ENCODE measurements at places on chromosomes 1 and 21.

GRCh38 chr1:203600782-203601513, 25.7 kb upstream of the ATP2B4 start:
- no peak for DNase-seq

DNA sequence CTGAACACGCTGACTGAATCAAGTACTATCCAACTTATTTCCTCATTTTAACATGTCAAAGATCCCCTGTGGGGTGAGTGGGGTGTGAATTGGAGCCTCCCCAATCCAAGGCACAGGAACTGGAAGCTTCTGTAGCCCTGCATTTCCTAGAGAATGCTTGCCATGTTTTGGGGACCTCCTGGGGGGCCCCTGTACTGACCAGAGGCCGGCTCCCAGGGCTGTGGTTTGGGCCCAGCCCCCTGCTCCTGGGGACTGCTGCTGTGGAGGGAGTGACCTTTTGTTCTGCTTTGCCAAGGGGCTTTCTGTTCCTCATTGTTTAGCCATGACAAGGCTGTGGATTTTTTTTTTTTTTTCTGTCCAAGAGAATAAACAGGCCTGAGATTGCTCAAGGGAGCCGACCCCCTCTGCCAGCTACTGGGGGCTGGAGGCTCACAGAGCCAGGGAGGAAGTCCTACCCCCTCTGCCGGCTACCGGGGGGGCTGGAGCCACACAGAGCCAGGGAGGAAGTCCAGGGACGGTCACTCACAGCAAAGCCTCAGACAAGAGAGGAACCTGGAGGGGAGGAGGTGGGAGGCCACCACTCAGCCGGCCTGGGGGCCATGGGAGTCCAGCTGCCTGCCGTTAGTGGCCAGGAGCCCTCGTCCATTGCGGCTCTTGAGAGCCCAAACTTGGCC, 17.4 kb downstream of the TNFRSF1B start:
- DNase-seq, result peak; percentile 31

DNA sequence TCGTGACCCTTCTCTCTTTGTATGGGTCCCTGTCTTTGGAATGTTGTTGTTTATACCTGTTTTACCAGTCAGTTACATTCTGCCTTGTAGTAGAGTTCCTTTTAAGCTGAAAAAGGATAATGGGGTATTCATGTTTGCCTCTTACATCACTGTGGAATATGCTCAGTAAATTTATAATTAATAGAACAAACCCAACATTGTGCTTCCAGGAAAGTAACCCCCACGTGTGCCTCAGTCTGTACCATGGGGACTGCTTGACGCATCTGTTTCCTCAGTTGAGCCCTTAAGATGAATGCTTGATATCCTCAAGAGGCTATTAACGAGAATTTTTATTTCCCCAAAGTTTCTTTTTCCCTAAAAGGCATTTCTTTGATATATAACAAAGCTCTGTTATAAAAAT, 73.4 kb downstream of the ST6GALNAC3 start:
- no peak for DNase-seq

GRCh38 chr1:26409191-26409807, 1.3 kb upstream of the LIN28A start:
- no peak for DNase-seq

- DNase-seq, result no peak
Measured at GRCh38 chr1:108824051-108824450, 32.8 kb downstream of the AKNAD1 start.

GRCh38 chr1:202014915-202015661, 4.7 kb downstream of the ELF3 start:
- no peak for DNase-seq

DNA sequence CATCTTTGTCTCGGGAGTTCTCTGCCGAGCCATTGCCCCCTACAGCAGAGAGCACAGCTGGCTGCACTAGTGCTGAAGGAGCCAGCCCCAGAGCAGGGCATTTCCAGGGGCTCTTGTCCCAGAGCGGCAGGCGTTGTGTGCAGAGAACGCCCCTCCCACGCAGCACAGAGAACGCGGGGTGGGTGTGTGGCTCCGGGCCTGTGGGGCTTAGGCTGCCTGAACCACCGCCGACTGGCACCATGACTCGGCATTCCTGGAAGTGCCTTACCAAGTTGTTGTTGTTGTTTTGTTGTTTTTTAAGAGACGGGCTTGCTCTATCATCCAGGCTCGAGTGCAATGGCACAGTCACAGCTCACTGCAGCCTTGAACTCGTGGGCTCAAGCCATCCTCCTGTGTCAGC, 15.8 kb upstream of the DIP2A start:
- no peak for DNase-seq

- no peak for DNase-seq
Measured at GRCh38 chr1:5067246-5067645, 412.8 kb downstream of the AJAP1 start.

- DNase-seq, result no peak
Measured at GRCh38 chr1:171052977-171053376, 37.7 kb upstream of the FMO3 start.

DNA sequence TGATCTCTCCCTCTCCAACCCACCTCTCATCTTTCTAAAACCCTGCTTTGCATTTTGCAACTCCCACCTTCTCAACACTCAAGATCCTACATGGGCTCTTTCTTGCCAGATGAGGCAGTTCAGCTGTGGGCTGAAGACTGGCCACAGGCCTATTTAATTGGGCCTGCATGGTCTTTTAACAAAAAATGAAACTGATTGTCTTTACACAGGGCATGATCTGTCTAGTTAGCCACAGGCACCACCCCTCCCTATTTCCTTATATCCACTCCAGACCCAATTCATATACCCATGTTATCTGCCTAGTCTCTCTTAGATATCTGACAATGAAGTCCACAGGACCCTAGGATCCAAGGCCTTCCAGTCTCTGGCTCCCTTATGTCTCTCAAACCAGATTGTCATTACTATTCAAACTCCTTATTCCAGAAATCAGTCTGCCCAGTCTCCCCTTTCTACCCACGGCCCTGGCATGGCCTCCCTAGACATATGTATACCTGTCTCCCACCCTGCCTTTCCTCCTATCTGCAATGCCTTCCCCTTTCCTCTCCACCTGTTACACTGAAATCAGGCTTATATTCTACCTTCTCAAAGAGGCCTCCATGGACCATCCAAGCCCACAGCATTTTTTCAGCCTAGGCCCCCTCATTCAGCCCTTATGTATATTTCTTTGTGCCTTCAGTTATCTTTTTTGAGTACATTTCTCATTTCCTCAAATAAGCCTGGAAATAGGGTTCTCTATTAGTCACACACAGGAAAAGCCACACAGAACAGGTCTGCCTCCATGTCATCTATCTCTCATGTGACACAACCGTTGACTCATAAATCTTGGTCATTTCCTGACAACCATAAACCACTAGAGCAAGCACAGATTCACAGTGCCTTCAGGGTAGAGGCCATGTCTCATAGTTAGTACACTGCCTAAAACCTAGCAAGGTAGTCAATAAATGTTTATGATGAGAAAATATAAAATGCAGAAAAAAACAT, 39.0 kb downstream of the LPAR3 start:
- no peak for DNase-seq

GRCh38 chr1:14767075-14767474, 168.6 kb downstream of the KAZN start:
- no peak for DNase-seq

- no peak for DNase-seq
Measured at GRCh38 chr21:46322351-46323226, 1.1 kb downstream of the C21orf58 start.

GRCh38 chr1:197799271-197799670, 24.0 kb upstream of the DENND1B start:
- peak; percentile 67 for DNase-seq

DNA sequence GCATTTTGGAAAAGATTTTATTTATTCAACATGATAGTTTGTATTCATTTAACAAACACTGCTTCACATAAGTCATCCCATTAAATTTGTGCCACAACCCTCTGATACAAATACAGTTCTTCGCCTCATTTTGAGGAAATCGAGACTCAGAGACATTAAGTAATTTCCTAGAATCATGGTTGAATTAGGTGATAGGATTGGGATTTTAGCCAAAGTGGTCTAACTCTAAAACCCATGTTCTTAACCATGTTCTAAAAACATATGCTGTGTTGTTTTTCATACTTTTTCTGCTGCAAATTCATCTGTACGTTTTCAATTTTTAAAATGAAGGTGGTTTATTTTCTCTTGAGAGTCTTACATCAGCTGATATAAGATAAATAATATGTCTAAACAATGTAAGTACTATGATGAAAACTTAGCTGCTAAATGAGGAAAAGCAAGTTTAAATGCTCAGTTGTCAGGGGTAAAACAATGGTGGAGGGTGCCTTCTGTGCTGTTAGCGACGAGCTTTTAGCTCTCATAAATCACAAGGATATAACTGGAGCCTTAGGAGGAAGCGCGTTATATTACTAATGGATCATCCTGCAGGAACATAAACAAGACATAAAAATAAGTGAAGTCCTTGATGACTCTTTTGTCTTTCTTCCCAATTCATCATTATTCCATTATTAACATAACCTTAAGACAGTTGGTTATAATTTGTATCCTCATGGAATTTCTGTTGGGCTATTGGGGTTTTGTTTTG, 97.7 kb downstream of the CACHD1 start:
- no peak for DNase-seq

- no peak for DNase-seq
Measured at GRCh38 chr1:30613188-30613587, 110.2 kb downstream of the MATN1 start.

- no peak for DNase-seq
Measured at GRCh38 chr1:65150583-65151263, 2.7 kb downstream of the AK4 start.

- DNase-seq, result no peak
Measured at GRCh38 chr1:233735847-233736246, 121.9 kb downstream of the KCNK1 start.

- no peak for DNase-seq
Measured at GRCh38 chr1:199720496-199720895, 307.0 kb upstream of the NR5A2 start.

GRCh38 chr1:54742282-54742681, 22.0 kb downstream of the PARS2 start:
- no peak for DNase-seq

DNA sequence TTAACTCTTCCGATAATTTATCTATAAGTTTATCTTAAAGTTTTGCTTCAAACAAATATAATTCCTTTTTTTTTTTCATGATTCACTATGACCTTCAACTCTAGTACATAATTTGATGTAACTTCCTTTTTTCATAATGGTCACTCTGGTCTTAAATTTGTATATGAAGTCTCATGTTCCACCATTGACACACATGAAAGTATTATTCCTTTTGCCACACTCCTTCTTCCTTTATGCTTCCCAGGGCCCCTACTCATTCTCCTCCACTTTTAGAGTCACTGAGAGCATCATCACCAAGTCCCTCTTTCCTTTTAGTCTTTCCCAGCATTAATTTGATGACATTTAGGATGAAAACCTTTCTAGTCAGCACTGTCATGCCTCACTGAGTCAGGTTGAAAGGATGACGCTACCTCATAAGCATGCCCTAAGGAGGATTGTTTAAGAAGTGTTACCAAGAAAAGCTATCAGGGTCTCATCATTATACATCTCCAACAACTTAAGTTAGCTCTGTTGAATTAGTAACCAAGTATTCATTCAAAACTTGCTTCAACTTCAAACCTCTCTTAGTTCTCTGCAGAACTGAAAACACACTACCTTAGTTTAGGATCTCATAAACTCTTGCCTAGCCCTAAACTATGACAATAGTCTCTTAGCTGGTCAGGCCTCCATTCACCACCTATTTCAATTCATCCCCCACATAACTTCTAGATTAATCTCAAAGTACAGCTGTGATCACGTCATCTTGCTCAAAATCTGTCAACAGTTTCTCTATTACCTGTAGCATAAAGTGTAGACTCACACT, 14.5 kb downstream of the AUNIP start:
- no peak for DNase-seq

DNA sequence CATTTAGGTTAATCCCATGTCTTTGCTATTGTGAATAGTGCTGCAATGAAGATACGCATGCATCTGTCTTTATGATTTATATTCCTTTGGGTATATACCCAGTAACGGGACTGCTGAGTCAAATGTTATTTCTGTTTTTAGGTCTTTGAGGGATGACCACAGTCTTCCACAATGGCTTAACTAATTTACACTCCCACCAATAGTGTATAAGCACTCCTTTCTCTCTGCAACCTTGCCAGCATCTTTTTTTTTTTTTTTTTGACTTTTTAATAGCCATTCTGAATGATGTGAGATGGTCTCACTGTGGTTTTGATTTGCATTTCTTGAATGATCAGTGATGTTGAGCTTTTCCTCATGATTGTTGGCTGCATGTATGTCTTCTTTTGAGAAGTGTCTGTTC, 33.5 kb downstream of the ASH1L start:
- DNase-seq, result no peak

GRCh38 chr1:238252033-238252802, 361.5 kb upstream of the ZP4 start:
- peak; percentile 11 for DNase-seq

GRCh38 chr1:212518188-212519054, 85.7 kb downstream of the NENF start:
- DNase-seq, result no peak

- DNase-seq, result peak; percentile 33
Measured at GRCh38 chr1:155801149-155801548, 55.9 kb downstream of the GON4L start.

DNA sequence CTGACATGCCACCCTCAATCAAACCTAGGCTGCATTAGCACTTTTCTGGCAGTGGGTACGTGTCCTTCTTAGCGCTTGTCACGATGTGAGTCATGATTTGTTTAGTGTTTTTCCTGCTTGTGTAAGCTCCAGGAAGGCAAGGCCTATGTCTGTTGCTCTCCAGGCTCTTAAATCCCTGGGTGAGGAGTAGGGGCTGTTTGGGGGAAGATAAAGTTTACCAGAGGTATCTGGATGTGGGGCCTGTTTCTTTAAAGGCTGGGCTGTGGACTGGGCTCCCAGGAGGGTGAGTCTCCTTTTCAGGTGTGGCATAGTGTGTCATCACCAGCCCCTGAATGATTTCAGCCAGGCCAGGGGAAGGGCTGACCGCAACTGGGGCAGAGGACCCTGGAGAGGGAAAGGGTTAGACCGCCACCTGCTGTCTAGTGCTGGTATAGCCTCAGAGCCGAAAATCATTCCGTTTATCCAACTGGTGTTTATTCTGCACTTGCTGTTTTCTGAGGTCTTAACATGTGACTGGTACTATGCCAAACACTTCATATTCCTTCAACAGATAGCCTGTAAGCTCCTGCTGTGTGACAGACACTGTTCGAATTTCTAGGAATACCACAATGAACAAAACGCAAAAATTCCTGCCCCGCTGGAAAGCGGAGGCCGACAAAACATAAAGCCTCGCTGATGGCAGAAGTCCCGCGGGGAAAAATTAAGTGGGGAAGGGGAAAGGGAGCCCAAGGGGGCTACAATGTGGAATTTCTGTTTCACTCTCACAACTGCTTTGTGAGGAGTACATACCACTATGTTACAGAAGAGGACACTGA, 9.7 kb downstream of the SERINC2 start:
- DNase-seq, result peak; percentile 13

DNA sequence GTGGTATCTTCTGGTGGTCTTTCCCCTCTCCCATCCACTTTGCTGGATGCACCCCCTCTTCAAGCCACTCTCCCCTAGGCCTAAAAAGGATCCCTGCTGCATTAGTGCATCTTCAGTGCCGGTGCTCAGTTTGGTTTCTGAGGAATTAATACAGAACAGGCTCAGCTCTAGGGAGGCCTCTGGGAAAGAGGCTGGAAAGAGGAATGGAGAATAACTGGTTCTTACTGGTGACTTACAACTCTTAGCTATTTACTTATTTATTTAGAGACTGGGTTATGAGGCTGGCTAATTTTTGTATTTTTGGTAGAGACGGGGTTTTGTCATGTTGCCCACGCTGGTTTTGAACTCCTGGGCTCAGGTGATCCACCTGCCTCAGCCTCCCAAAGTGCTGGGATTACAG, 19.0 kb downstream of the MFN2 start:
- no peak for DNase-seq
